ENCODE measurements at places on chromosomes 6 and 20. TPM values are rescaled to one million over a fixed set of nuclear protein-coding genes. Genes with fewer than 3 reads are reported as not detected.

The MOG gene
- total RNA-seq: not detected

The PARD6B gene
- 0.90 TPM for total RNA-seq

The ADGRF1 gene
- total RNA-seq: not detected

The PGC gene
- total RNA-seq: not detected

The MBOAT1 gene
- 4.7 TPM for total RNA-seq

The DEFB132 gene
- total RNA-seq: not detected

The RIMS4 gene
- not detected for total RNA-seq

The ZNF165 gene
- total RNA-seq: 0.28 TPM

The UBE3D gene
- total RNA-seq: 6.3 TPM

The TUBB2B gene
- 13.3 TPM for total RNA-seq

The FOXC1 gene
- 1.3 TPM for total RNA-seq

The SPAG4 gene
- 1.9 TPM for total RNA-seq

The HLA-DPB1 gene
- total RNA-seq: 5.8 TPM

The PHACTR1 gene
- not detected for total RNA-seq

The GMEB2 gene
- total RNA-seq: 5.0 TPM

The RCAN2 gene
- total RNA-seq: 1.3 TPM

The GPRC6A gene
- not detected for total RNA-seq

The SRC gene
- total RNA-seq: 6.7 TPM

The HSPA1L gene
- 1.3 TPM for total RNA-seq

The DEFB115 gene
- total RNA-seq: not detected

The CTAGE9 gene
- not detected for total RNA-seq

The CCN6 gene
- not detected for total RNA-seq

The PAK5 gene
- not detected for total RNA-seq

The PMEPA1 gene
- total RNA-seq: 1.4 TPM

The RSPH9 gene
- under 0.01 TPM for total RNA-seq

The ARID1B gene
- 22.8 TPM for total RNA-seq

The TFAP2C gene
- total RNA-seq: under 0.01 TPM

The SAMD3 gene
- total RNA-seq: 3.1 TPM

The FBXO9 gene
- 36.1 TPM for total RNA-seq

All from IMR-90 (cell line).